ENCODE measurements at places on chromosomes 2 and 18.

DNA sequence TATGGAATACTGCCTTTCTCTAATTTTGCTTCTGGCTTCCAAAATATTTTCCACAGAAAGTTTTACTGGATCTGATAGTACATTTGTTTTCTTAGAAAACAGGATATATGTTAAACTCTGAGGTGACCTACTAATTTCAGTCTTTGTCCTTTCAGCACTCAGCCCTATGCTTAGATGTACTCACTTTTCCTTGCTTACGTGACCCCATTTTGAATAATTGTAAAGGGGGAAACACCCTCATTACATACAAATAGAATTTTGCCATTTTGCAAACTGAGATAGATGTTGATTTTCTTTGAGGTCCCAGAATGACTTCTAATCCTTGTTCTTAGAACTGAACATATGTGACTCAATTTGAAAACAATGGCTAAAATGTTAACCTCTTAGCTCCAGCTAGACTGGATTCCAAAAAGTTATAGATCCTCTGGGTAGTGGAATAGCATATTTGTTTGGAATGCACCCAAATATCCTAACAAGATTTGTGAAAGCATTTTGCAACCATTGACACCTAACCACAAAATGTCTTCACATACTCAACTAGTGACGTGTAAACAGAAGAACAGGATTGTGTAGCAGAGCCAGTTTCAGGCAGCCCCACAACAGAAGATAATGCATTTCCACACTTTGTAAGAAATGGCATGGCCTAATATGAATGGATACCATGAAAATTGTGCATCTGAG lies 44.8 kb upstream of the EHBP1 start:
- no peak for DNase-seq

DNA sequence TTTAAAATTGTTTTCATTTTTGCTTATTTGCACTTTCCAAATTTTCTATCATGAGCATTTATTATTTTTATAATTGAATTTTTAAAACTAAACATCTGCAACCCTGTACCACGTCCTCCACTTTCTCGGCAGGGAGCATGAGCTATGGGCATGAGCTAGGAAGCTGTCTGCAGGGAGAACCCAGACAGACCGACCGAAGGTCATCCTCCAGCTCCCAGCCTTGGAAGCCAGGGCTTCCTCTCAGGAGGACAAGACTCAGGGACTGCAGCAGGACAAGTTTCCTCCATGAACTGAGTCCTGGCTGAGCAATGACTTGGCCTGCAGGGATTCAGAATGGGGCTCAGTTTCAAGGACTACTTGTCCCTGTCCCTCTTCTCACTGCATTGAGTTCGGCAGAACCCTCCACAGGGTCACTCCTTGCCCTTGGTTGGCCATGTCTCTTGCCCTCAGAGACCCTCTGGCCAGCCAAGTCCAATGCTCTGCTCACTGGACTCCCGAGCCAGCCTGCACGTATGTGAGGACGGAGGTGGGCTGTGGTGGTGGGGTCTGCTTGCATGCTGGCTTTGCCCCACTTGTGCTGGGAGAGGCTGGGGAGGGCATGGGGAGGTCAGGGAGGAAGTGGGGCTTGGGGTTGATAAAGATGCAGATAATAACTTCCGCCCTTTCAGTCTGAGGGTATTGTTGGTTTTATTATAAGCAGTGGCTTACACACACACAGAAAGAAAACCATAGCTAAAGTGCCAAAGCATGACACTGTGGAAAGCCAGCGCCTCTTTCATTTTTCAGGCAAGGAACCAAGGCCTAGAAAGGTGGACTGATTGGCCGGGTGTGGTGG lies 6.6 kb downstream of the NMUR1 start:
- DNase-seq, result no peak

- no peak for DNase-seq
Measured at GRCh38 chr2:210028178-210028577, 25.7 kb downstream of the RPE start.

DNA sequence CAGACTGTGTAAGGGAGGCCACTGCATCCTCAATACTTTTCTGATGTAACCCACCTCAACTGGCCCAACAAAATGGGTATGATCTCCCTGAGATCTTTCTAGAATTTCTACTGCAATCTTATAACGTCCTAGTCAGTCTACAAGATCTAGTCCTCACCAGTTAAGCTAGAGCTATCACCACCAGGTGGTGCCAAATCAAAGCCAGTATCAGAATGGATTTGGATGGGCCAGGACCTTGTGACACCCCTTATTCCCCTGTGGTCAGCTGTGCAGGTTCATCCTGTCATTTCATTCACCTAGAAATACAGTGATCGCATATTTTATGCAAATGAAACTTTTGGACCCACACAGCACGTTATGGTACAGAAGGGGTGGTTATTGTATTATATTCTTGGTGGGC lies 90.3 kb downstream of the OLA1 start:
- peak; percentile 79 for DNase-seq

- no peak for DNase-seq
Measured at GRCh38 chr2:208279236-208279635, 13.2 kb downstream of the PIKFYVE start.

DNA sequence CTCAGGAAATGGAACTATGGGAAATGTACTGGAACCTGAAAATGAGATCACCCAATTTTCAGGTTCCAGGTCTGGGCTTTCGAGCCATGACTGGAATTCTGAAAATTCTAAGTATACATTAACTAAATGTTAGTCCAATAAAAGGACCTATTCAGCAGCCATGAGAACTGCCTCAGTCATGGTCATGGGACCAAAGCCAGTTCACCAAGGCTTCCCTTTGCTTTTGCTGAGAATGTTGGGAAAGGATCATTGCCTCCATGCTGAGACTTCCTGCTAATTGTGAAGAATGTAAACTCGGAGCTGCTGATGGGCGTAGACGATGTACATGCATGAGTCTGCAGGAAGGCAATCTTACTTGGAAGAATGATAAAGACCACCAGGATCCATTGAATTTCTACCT lies 624.4 kb upstream of the SOX11 start:
- no peak for DNase-seq

GRCh38 chr2:216498070-216498378 lies 620 bp upstream of the RPL37A start:
- peak; percentile 64 for DNase-seq

DNA sequence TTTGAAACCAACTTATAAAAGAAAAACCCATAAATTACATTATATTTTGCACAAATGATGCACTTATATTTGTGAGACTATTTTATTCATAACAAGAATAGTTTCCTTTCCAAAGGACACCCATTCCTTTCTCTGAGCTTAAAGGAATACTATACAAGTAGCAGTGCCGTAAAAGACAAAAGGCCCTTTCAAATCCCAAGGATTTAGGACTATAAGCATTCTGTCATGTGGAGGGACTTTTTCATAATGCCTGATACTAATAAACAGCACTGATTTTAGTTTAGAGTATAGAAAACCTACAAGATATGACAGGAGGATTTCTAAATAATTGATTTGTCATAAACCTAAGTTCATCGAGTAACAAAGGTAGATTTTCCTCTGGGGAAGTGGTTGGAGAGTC lies 1134.2 kb upstream of the ZEB2 start:
- no peak for DNase-seq

GRCh38 chr2:238459081-238459629 lies 32.4 kb downstream of the ASB1 start:
- no peak for DNase-seq

DNA sequence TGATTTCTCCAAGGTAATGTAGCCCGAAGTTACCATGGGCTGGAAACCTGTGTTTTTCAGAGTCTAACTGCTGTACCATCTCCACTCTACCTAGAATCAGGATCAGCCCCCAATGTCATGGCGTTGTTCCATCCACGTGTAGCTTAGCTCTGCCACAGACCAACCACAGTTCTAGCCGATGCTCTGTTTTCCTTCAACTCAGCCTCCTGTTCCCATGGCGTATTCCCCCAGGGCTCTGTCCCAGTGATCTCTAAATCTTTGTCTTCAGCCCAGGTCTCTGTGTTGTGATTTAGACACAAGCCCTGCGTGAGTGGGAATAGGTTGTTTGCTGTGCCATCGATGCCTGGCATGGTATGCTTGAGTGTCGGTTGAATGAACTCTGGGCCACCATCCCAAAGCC lies 53.4 kb downstream of the LPIN1 start:
- no peak for DNase-seq

GRCh38 chr2:60385648-60386047 lies 167.8 kb downstream of the BCL11A start:
- DNase-seq, result no peak

DNA sequence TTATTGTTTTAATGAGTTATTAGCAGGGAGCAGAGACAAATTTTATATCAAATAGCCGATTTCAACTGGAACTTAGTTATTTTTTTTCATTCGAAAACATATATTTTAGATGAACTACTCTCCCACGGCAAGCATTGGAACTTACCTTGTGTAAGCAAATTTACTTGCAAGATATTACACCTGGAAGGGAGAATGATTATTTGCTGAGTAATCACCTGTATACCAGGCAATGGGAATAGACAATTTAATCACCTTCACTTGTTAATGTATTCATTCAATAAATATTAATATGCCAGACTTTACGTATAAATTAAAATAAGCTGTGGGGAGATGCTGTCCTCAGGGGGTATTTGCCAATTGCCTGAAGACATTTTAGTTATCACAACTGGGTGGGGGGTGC lies 1069.9 kb upstream of the CHAC2 start:
- no peak for DNase-seq

DNA sequence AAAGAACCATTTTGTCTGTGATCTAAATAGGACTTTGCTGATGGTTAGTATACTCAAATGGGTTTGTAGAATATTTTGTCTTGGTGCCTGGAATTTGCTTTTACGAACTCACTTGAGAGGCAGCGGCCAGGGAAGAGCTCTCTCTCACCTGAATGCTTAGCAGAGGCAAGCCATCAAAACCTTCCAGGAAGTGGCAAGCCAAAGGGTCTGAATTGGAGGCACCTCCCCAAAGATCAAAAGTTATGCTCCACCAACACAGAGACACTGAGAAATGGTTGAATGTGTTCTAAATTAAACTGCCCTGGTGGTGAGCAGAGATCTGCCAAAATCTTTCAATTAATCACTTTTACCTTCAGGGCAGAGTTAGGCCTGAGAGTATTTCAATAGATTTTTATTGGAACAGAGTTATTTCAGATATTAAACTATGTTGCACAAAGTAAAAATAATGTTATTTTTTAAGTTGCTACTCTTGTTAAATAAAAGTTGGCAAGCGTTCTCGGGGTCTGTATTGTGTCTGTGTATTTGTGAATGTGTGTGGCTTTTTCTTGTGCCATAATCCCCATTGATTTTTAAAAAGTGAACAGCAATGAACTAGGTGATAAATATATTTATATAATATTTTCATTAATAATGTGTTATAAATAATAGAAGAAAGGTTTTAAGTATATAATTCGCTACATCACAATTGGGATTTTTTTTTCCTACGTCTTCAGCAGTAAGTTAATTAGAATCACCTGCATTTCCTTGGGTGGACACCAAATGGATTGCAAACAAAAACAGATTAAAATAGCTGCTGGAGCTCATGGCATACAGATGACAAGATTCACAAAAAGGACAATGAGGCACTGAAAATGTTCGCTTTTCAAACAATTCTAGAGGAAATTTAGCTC lies 416.1 kb downstream of the ARHGAP15 start:
- no peak for DNase-seq

GRCh38 chr2:18159896-18160295 lies 281.4 kb downstream of the KCNS3 start:
- no peak for DNase-seq

DNA sequence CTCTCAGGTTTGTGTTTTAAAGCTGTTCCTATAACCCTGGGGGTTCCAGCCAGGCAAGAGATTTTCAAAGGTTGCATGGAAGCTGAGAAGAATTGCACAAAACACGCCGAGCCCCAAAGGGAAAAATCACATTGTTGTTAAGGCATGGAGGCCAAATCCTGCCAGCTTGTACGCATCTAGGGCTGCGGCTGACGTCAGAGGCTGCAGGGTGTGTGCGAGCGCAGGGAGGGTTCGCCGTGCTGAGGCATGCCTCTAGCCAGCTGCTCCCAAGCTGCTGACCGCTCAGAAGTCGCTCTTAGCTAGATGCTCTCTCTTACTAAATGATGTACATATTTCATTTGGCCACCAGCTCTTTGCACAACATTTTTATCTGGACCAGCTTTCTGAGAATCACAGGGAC lies 191.8 kb downstream of the LPIN1 start:
- DNase-seq, result no peak

DNA sequence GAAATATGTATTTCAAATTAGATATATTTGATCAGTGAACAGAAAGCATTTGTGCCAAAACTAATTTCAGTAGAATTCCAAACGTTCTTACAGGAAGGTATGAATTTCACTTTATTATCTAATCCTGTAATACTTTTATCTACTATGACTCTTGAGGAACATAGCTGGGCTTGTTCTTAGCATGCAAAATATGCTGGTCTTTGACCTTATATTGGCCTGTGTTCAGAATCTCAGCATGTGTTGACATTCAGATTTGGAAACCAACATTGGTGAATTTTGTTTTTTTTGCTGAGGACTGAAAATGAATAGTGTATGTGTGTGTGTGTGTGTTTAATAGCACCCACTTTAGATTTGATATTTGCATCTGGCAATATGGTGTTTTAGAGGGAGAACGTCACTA lies 112.2 kb downstream of the MEIS1 start:
- DNase-seq, result no peak

DNA sequence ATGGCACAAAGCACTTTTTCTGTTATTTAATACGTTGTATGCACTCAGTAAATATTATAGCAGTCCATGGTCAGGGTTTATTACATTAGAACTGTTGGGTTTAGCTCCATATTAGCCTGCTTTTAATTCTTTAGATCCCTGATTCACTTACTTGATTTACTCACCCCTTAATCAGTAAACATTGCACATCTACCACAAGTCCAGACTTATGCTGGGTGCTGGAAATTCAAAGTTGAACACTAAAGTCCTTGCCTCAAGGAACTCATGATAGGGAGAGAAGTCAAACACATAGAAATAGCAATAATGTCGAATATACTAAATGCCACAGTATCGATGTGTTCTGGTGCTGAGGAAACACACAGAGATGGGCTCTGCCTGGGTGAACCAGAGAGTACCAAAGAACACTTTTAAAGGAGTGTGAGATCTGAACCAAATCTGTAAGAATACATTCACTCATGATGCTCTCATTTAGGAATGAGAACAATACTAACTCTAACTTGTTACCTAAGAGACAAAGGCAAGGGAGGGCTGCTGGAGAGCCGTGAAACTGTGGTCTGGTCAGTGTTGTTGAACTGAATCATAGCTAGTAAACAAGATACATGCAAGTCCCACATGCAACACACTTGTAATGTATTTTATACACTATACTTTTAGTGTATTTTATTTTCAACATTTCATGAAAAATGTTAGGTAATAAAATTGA lies 4.9 kb downstream of the STAT4 start:
- DNase-seq, result no peak

GRCh38 chr2:233270366-233270765 lies 18.9 kb downstream of the ATG16L1 start:
- DNase-seq, result no peak

- DNase-seq, result no peak
Measured at GRCh38 chr2:221434142-221434541, 138.0 kb downstream of the EPHA4 start.

DNA sequence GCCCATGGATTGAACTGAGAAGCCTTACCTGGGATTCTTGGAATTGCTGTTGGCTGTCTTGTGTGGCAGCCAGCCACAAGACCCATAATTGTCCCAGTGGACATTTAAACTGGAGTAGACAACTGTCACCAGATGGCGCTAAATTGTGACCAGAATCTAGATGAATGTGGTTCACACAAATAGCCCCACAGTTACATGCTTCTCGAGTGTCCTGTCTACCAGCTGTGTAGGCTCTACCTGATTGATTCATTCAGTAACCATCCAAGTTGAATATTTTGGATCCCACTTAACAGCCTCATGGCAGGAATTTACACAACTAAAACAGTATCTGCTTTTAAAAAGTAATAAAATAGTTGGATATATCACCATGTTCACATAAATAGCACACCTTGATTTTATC lies 73.2 kb downstream of the MAP4K4 start:
- peak; percentile 83 for DNase-seq
